Stimulated activated CD8-positive, alpha-beta memory T cell treated with anti-CD3 and anti-CD28 coated beads, Interleukin-4, amount 100 ng/mL, for 4 hours (primary cell): ENCODE measurements at places on chromosomes 1 and 21.

GRCh38 chr21:29125191-29125590, 5.3 kb upstream of the MAP3K7CL start:
- DNase-seq = no peak

DNA sequence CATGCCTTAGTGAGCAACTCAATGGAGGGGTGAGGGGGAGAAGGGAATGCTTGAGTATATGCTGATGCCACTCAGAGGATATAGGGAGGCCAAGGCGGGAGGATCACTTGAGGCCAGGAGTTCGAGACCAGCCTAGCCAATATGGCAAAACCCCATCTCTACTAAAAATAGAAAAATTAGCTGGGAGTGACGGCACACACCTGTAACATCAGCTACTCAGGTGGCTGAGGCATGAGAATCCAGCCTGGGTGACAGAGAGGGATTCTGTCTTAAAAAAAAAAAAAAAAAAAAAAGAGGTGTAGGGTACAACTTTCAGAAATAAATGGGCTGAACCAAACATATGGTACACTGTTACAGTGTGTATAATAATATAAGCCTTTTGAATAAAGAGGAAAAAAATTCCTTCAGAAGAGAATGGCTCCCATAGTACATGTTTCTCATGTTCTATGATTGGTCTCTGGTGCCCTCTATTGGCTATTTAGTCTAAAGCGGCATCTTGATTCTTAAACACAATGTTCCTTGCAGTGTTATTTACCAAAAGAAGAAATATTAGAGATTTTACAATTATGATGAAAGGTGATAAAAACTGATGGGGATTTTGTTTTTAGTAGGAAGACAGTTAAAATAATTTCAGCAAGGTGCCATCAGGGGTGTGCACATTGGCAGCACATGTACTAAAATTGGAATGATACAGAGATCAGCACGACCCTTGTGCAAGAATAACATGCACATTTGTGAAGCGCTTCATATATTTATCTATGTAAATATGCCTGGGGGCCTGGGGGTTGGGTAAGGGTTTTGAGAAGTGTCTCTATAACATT, 109.8 kb downstream of the PATJ start:
- no peak for DNase-seq

GRCh38 chr1:25112400-25112799, 119.9 kb downstream of the SYF2 start:
- no peak for DNase-seq

GRCh38 chr1:36160388-36160948, 4.5 kb downstream of the MAP7D1 start:
- DNase-seq = no peak

- DNase-seq = no peak
Measured at GRCh38 chr1:235073968-235074522, 54.6 kb downstream of the TOMM20 start.

DNA sequence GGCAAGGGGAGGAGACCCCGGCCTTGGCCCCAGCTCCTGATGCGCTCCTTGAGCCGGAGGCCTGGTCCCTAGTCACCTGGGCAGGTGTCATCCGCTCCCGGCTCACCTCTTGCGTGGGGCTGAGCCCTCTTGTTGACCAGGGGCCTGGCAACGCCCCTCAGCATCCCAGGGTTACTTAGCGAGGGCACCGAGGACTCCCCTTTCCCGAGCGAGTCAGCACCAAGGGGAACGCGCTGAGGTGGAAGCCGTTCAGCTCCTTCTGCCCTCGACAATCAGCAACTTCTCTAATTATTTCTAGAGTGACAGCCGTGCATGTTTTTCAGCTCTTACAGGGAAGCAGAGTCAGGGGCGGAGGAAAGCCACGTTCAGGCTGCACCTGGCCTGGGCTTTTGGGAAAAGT, 522 bp downstream of the SLC45A1 start:
- DNase-seq = no peak

DNA sequence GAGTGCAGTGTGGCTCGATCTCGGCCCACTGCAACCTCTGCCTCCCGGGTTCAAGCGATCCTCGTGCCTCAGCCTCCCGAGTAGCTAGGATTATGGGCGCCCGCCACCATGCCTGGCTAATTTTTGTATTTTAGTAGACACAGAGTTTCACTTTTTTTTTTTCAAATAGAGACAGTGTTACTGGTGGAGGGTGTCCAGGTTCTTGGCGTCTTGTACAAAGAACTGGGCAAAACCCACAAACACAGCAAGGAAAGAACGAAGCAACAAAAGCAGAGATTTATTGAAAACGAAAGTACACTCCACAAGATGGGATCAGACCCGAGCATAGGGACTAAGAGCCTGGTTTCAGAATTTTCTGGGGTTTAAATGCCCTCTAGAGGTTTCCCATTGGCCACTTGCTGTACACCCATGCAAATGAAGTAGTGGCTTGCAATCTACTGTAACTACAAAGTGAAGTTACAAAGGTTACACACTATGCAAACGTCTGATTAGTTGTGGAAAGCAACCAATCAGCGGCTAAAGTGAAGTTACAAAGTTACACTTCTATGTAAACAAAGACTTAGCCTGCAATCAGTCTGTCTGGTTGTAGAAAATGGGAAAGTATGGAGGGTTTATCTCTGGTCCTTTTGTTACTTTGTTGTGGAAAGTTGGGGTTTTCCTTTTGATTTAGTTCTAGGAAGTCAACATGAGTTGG, 199.1 kb downstream of the DYRK1A start:
- DNase-seq = no peak

DNA sequence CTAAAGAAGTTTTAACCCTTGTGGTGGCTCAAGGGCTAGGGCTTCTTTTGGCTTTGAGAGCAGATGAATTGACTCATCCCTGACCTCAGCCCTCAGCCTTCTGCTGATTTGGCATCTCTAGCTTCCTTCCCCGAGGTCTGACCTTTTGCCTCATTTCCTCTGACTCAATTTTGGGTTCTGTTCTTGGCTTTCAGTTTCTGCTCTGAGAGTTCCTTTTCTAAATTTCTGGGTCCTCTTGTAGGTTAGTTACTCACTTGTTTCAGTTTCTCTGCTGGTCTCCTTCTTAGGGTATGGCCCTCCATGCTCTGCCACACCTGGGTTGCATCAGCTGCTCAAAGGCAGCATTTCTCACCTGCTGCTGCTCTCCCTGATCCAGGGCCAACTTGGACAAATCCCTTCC, 19.4 kb downstream of the PDE4B start:
- DNase-seq = no peak

DNA sequence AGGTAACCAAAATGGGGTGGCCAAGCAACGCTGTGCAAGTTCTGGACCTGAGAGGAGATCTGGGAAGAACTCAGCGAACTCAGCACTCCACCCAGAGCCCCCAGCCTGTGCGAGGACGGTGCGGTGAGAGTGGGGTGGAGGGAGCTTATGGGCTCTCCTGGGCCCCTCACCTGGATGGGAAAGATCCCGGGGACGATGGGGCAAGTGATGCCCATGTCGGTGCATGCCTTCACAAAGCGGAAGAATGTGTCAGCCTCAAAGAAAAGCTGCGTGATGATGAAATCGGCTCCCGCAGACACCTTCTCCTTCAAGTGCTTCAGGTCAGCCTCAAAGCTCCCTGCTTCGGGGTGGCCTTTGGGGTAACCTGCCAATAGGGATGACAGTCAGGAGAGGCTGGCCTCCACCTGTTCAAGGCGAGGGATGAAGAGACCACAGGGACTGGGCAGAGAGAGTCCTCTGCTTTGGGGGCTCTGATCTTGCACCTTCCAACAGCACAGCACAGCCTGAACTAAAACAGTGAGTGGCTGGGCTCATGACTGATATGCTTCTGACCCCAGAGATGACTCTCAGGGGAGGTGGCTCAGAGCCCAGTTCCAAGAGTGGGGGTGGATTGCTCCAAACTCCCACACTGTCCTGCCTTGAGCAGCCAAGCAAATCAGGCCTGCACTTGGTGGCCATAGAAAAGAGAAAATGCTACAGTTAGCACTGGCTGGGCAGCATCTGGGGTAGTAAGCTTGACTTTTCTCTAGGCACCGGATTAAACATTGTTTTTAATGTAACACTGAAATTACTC, 9.5 kb downstream of the MTHFR start:
- DNase-seq = no peak

- no peak for DNase-seq
Measured at GRCh38 chr1:188670837-188671236, 1806.8 kb downstream of the BRINP3 start.
